Epithelial cell of esophagus (primary cell): ENCODE measurements at places on chromosomes 5 and 9.
A peak's percentile ranks its signal among the peaks of the same experiment; 100 is the strongest.

- DNase-seq, result no peak
Measured at GRCh38 chr5:15510092-15510491, 10.1 kb downstream of the FBXL7 start.

GRCh38 chr9:132408521-132408920 is 1.5 kb upstream of the CFAP77 start:
- no peak for DNase-seq

DNA sequence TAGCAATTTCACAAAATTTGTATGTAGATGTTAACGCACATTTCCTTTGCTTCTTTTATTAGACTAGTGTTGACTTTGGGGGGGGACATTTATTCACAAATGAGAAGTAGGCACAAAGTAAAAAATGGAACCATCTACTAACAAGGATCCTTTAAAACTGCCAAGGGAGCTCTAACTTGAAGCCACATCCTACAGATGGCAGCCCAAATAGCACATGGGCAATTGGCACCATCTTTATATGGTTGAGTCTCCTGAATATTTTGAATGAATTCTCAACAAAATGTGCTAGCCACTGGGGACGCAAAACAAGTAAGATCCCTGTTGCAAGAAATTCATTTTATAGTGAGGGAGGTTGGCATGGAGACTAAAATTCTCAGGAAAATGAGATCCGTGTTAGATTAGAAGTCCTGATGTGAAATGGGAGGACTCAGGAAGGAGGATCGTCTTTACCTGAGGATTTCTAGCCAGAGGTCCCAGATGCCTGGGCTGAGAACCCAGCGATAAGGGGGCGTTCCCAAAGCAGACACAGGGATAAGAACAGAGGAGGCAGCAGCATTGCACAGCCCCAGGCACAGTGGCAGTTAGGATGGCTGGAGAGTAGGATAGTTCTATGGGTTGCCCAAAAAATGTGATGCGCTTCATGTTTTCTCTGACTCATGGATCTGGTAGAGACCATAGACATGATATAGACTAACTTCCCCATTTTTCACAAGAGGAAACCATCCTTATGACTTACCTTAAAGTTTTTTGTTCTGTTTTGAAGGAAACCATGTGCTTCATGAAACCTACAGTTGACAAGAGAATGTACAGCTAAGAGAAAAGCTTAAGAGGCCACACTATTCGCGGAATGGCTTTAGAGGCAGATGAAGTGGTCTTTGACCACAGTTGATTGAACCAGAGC is 37.4 kb downstream of the C9orf152 start:
- DNase-seq, result no peak

DNA sequence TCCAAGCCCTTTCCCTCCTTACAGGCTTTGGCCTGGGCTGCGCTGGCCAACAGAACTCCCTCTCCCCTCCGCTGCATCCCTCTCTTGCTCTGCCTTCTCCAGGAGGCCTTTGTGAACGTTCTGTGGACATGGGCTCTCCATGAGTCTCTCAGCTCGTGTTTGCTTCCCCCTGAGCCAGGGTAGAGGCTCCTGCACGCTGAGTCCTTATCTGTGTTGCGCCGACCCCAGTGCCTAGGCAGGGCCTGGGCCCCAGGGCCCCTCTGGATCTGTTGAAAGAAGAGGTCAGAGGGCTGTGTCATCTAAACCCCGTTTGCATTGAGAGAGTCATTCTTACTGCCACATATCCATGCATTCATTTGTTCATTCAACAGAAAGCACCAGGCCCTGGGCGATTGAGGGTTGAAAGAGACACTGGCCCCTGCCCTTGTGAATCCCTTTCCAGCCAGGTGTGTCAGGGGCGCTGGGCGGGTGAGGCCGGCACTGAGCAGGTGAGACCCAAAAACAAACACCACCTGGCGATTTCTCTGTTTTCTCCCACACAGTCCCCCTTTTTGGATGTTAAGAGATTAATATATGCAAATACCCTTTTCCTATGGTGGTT is 111.2 kb upstream of the IER5L start:
- no peak for DNase-seq

DNA sequence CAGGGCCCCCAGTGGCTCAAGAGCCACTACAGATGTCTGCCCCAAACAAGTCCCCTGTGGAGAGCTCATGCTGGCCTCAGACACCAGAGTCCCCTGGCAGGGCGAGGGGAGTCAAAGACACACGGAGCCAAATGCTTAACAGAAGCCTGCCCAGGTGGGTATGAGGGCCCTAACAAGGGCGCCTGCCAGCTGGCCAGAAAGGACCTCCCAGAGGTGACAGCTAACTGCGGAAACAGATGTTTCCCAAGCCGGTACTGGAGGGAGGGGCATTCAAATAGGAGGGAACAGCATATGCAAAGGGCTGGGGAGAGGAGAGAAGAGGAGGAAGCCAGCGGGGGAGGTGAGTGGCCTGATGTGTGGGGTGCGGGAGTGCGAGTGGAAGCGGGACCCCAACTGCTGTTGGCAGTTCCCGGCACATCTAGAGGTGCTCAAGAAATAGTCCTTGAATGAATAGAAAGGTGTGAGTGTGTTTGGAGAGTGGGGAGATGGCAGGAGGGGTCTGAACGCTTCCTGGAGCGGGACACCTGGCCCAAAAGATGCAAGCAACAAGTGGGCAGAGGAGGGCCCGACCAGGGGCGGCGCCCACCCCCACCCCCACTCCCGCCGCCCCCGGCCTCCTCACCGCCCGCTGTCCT is 824 bp downstream of the MXD3 start:
- DNase-seq, result peak; percentile 50

DNA sequence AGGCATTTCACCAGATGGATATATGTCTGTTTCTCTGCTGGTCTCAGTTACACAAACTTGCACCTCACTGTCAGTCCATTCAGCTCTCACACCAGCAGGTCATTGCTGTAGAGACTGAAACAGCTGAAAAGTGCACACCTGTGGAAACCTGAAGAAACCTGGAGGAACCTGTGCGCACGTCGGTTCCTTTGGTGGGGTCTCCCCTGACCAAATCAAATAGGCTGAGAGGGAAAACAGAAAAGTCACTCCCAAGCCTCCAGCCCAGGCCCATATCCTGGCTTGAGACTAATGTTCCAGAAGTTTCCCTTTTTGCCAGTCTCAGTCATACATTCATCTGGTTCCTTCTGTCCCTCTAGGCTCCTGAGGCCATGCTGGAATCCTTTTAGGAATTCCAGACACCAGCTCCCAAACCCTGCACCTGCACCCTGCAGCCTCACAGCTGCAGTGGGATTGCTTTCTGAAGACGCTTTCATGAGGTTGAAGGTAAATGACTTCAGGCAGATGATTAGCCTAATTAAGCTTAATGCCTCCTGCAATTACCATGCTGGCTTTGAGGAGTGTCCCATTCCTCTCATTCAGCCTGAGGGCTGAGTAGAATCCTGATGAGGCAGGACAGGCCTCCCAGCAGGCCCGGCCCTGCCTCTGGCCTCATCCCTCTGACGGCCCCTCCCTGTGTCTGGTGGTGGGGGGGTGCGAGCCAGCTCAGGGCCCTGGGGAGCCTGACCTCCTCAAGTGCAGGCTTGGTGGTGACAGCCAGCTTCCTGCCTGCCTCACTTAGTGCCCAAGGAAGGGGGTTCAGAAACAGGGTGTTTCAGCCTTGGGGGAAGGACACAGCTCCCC is 24.3 kb upstream of the CXCL14 start:
- peak; percentile 10 for DNase-seq

- DNase-seq, result no peak
Measured at GRCh38 chr9:16342246-16343020, 528.0 kb downstream of the BNC2 start.

GRCh38 chr9:89686126-89686525 is 81.3 kb downstream of the GADD45G start:
- peak; percentile 97 for DNase-seq

DNA sequence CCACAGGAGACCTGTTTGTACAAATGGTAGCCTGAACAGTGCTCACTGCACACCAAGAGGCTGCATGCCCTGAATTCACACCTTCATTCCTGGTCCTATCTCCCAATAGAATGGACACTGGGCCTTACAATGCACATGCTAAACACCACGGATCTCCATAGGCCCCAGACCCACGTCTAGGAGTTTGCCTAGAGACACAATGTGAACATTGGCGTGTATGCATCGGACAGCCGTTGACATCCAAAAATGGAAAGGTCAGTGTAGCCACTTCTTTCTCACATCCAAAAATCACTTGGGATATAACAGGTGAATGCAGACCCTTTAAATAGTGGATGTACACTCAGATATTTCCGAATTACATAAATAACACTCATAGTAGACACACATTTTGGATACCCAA is 927 bp downstream of the PAX5 start:
- DNase-seq, result no peak

DNA sequence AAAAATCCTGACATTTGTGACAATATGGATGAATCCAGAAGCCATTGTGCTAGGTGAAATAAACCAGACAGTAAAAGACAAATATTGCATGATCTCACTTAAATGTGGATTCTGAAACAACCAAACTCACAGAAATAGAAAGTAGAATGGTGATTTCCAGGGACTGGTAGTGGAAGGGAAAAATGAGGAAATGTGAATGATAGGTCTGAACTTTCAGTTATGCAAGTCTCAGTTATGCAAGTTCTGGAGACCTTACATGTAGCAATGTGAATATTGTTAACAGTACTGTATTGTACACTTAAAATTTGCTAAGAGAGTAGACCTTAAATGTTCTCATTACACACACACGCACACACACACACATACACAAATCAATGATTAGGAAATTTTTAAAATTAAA is 84.9 kb downstream of the SLCO4C1 start:
- DNase-seq, result no peak

GRCh38 chr9:122318284-122318683 is 52.5 kb upstream of the PTGS1 start:
- no peak for DNase-seq

DNA sequence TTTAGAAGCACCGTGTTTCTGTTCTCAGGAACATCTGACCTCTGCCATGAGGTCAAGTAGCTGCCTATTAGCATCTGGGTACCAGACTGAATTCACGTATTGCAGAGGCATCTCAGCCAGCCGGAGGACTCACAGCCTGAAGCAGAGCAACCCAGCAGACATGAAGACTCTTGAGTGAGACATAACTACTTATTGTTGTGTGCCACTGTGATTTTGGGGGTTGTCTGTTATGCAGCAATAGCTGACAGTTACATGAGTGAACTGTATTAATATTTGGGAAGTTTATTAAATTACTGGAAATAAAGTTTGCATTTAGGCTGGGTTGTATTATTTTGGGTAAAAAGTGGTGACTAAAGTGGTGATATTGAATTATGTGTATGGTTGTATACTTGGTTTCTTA is 1.3 kb upstream of the ACOT12 start:
- DNase-seq, result no peak
